Putamen (tissue), 1 donor: ENCODE measurements at places on chromosomes 4 and X.

- DNase-seq = no peak
Measured at GRCh38 chr4:106208481-106209460, 107.2 kb downstream of the TBCK start.

DNA sequence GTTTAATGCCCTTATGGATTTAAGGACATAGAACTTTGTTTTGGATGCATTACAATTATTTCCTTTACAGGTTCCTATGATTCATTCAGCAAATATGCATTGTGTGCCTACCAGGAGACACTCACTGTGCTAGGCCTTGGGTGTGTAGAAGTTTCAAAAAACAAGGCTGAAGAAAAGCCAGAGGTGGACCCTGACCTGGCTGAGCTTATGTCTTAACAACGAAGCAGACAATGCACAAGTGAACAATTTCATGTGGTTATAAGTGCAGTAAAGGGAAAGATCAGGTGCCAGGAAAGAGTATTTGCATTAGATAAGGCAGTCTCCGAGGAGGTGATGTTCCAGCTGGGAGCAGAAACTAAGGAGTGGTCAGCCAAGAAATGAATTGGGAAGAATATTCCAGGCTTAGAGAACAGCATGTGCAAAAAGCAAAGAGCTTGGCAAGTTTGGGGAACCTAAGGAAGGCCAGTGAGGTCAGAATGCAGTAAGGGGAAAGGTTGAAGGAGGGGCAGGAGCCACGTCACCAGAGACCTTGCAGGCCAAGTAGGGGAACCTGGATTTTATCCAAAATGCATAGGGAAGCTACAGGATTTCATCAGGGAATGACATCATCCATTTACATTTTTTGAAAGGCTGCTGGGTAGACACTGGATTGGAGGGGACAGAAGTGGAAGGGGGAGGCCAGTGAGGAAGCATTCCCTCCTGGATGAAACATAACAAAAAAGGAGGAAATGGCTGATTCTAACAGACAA, 193.6 kb downstream of the SOWAHB start:
- no peak for DNase-seq

GRCh38 chrX:155966876-155967275, 30.6 kb upstream of the IL9R start:
- no peak for DNase-seq

GRCh38 chr4:140756319-140757231, at the start of gene TBC1D9:
Gene TBC1D9 (minus strand): TSS chr4:140756385. CDS start chr4:140756045, 340 bp downstream.
- peak; percentile 39 for DNase-seq

GRCh38 chr4:184154199-184154598, 63.5 kb downstream of the ENPP6 start:
- DNase-seq = no peak

DNA sequence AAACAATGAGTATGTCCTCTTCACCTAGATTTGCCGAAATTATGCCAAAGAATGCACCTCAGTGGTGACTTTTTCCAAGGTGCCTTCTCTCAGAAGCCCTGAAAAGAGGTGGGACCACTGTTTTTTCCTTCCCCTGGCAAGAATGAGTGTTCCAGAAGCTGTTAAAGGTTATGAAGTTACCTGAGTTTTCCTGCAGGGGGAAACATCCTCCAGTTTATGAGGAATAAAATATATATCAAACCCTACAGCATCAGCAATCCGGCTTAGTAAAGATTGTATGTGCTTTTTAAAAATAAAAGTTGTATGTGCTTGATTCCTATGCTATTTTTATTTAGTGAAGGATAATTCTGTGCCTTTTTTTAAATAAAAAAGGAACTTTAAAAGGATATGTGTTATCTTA, 73.3 kb downstream of the RBM46 start:
- DNase-seq = no peak

DNA sequence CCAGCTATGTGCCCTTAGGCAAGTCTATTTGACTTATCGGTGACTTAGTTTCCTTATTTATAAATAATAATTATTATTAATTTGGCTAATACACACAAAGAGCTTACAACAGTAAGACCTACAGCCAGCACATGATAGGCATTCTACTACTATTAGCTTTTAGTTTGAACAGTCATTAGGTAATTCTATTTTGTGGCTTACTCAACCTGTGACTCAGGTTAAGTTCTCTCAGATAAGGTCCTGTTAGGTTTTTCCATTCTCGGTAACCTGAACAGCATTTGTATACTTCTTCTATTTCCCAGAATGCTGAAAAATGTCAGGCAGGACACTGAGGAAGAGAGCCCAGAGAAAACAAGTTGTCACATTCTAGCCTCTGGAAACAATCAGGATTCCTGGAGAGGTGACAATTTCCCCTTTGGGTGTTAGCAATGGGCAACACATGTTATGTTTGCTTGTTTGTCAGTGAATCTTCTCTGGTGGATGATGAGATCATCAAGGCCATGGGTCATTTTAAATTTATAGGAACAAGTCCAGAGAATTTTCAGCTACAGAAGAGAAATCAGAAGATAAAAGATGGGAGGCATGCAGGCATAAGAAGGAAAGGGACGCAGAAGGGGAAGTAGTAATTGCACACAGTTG, 2144.7 kb downstream of the PCDH7 start:
- DNase-seq = no peak

DNA sequence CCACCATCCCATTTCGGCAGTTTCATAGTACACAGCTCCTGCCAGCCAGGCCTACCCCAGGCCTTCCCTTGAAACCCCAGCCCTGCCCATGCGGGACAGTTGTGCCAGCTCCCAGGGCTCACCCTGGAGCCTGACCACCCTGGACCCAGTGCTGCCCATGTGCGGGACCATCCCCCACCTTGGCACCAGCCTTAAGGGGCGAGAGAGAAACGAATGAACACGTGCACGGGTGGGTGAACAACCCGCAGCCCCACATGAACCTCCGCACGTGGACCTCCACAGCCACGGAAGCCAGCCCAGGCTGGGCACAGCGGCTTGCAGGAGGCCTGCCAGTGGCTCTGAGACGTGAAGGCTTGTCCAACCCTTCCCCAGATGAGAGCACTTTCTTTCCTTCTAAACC, 76.0 kb upstream of the MXD4 start:
- no peak for DNase-seq

GRCh38 chr4:87843936-87844335, 11.2 kb downstream of the MEPE start:
- DNase-seq = peak; percentile 38

- no peak for DNase-seq
Measured at GRCh38 chrX:19698122-19698521, 182.8 kb upstream of the MAP3K15 start.

- DNase-seq = no peak
Measured at GRCh38 chrX:10190367-10190766, 33.6 kb downstream of the CLCN4 start.

- DNase-seq = no peak
Measured at GRCh38 chr4:172048666-172049065, 235.5 kb downstream of the GALNTL6 start.

DNA sequence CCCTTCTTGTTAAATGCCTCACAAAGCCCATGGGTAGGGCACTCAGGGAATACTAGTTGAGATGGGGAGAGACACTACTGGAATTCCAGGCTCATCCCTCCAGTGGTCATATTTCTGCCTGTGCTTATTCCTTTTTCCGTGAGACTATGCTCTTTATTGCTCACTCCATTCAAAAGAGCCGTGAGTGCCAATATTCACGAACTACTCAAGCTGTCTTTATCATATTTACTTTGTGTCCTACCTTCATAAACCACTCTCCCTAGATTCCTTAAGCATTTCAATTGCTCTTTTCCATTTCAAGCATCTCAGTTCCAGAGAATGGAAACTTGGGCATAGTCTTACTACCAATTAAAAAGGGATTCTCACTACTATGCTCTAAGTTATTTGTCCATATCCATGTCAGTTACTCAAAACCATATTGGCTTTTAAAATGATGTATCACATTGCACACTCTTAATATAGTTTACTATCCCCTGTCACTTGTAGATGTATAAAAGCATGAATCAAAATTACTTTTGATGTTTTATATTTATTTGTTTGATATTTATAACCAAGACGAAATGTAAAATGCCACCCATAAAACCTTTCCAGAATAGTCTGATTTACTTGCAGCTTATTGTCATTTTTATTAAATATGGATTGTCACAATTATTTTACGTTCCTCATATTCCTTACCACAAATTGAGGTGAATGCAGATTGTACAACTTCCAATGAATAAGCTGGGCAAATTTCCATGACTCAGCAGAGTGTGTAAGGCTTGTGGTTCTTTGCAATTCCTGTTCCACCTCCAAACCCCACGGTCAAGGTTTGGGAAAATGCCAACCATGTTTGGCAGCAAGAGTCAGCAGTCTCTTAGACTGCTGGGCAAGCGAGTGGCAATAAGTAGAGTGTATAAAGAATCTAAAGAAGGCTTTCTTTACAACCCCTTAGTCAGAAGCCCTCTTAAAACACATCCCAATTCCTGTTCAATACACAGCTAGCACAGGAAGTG, 24.4 kb downstream of the ENOX2 start:
- DNase-seq = no peak
